ENCODE measurements at places on chromosomes 4 and X.

GRCh38 chr4:172818901-172819300 lies 349.7 kb upstream of the GALNT7 start:
- no peak for DNase-seq

DNA sequence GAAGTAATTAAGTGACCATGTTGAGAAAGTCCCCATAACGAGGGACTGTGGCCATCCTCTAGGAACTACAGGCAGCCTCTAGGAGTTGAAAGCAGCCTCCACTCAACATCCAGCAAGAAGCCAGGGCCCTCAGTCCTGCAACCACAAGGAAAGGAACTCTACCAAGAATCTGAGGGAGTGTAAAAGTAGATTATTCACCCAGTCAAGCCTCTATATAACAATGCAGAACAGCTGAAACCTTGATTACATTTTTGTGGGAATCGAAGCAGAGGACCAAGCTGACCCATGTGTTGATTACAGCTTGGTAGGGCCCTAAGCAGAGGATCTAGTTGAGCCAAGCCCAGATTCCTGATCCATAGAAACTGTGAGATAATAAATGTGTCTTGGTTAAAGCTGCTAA lies 17.1 kb downstream of the RPS6KA6 start:
- DNase-seq: no peak

DNA sequence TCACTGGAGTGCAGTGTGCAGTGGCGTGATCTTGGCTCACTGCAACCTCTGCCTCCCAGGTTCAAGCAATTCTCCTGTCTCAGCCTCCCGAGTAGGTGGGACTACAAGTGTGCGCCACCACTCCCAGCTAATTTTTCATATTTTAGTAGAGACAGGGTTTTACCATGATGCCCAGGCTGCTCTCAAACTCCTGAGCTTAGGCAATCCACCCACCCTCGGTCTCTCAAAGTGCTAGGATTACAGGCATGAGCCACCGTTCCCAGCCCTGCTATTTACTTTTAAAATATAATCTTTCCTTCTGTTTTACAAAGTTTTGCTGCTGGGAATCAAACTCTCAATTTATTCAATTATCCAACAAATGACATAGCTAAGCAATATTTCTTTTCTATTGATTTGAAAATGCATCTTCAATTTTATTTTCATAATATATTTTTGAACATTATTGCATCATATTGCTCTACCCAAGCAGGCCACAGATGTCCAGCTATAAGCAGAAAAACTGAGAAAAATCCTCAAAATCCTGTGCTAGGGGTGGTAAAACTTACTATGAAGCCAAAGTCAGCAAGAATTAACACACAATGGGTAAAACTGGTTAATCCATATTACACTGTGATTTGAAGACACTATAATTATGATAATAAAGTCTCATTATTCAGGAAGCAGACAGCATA lies 5.2 kb downstream of the TIFA start:
- DNase-seq: no peak

- DNase-seq: no peak
Measured at GRCh38 chrX:1336331-1336943, at the start of gene IL3RA. Gene IL3RA (plus strand): TSS chrX:1336785. CDS start chrX:1341766, 4,981 bp downstream.

All from stimulated activated CD4-positive, alpha-beta T cell treated with anti-CD3 and anti-CD28 coated beads, Interleukin-15, amount 100 ng/mL, for 48 hours (primary cell).